ENCODE measurements at places on chromosomes 7 and 10.

DNA sequence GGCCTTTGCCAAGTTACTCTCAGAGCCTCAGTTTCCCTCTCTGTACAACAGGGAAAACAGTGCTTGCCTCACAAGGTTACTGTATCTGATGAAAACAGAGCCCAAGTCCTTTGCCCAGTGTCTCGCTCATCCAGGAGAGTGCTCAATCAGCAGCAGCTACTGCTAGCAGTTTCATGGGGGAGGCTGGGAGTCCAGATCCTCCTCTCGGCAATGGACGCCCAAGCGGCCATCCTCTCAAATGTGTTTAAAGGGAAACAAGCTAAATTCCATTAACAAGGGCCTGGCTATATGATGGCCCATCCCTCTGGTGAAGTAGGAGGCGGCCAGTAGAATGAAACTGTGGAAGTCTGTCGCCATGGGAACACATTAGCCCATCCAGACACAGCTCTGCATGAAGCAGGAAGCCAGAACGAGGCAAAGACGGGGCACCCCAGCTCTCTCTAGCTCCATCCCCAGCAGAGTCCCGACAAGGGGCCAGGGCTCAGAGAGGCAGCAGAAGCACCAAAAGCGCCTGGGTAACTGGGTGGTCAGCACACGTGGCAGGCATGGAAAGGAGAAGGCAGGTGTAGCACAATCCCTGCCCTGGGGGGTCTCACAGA, 35.2 kb downstream of the FAM53B start:
- no peak for DNase-seq

DNA sequence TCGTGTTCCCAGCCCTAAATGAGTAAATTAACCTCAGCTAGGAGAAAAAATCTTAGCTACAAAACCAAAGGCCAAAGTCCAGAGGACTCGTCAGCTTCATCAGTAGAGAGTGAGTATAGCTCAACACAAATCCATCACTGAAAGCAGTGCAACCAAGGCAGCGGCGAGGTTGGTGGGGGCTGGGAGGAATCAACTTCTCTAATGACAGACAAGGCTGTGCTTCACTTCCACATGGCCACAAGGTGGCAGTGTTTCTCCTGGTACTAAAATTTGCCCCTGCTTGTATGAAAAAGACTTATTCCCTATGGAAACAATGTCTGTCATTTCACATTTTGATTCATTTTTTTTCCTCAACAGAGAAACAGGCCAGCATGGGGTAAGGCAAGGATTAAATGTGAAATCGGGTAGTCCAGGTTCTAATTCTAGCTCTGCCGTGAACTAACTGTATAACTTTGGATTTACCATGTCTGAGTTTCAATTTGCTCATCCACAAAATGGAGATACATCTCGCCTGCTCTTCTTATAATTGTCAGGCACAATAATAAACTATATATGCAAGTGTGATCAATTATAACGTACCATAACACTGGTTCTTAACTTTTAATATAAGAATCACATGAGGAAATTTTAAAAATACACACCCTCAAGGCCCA, 39.3 kb downstream of the FAS start:
- DNase-seq, result peak; percentile 15

- DNase-seq, result no peak
Observed at GRCh38 chr10:47346581-47347302, 1.4 kb upstream of the RBP3 start.

DNA sequence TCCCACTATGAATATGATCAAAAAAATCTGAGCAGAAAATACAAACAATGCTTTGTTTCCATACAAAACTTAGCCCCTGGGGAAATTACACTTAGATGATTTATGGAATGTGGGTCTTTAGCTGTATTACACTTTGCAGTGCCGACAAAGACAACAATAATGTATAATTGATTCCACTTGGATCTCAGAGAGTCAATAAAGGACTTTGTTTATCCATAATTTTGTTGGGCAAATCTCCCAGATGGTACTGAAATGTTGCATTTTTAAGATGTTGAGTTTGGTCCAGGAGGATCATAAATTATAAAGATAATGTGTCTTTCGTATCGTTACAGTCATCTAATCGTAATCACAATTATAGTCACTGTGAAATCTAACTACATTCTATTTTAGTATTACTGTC, 66.9 kb upstream of the DOCK1 start:
- DNase-seq, result no peak

DNA sequence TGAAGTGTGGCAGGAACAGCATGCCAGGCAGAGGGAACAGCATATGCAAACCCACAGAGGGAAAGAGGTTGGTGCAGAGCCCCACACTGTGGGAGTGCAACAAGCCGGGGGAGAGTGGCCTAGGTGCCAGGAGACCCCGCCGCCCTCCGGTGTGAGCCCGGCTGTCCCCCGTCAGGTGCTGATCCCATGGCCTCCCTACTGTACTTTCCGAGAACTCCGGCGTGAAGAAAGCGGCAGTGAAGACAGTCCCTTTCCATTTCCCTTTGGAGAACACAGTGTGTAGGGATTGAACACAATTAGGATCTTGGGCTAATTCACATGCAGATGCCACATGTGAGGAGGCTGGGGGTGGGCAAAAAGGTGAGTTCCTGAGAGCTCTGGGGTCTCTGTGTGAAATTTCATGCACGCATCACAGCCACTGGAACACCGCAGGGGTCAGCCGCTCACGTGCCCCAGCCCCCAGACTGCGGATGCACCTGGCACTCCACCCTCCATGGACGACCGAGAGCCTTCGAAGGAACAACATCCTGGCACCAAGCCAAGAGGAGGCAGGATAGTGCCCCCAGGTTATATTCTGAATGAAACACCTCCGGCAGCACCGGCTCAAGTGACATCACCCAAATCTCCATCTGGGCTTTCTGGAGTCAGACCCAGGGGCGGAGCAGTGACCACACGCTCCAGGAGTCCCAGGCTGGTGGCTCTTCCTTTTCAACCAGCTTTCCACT, 82.1 kb upstream of the PPP2R2D start:
- no peak for DNase-seq

GRCh38 chr7:125136755-125137532, 207.3 kb upstream of the POT1 start:
- no peak for DNase-seq

- DNase-seq, result no peak
Observed at GRCh38 chr10:113005380-113005779, 55.3 kb downstream of the TCF7L2 start.

DNA sequence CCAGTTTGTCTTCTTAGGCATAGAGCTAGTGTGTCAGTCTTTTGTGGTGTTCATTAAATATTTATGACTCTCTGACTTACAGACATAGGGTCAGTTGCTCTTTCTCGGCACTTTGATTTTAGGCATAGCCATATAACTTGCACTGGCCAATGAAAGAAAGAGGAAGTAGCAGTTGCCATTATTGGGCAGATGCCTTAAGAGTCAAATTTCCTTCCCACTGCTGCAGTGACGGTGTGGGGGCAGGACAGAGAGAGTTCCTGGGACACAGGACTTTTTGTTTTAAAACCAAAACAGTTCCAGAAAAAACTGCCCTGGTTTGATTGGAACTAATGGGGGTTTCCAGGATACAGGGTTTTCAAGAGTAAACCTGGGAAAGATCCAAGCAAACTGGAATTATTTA, 60.2 kb upstream of the PHF14 start:
- DNase-seq, result no peak

DNA sequence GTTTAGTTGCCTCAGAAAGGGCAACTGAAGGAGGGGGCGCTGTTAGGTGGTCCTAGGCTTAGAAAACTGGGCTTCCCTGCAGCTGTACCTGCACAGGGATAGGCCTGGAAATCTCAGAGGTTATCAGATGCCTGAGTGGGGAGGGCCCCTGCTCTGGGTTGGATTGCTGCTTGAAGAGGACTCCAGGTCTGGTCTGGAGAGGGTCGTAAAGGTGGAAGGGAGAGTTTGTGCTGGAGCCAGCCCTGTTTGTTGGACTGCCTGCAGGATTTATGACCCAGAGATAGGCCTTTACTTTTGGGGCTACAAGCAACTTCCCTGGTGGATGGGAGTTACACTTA, 765.9 kb downstream of the GRID1 start:
- DNase-seq, result no peak

DNA sequence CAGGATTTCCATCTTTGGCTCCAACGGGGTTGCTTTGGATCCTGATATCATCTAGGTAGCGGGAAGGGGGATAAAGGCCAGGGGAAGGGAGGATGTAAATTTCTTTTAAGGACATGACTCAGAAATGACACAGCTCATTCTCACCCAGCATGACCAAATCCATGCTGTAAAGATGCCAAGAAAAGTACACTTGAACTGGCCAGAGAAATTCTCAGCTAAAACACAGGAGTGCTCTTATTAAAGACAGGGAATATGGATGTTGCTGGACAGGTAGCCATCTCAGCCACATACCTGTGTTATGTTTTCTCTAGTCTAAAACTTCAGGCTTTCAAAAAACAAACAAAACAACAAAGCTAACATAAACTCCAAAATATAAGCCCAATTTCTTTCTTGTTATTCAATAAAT, 68.3 kb downstream of the NAMPT start:
- DNase-seq, result no peak

DNA sequence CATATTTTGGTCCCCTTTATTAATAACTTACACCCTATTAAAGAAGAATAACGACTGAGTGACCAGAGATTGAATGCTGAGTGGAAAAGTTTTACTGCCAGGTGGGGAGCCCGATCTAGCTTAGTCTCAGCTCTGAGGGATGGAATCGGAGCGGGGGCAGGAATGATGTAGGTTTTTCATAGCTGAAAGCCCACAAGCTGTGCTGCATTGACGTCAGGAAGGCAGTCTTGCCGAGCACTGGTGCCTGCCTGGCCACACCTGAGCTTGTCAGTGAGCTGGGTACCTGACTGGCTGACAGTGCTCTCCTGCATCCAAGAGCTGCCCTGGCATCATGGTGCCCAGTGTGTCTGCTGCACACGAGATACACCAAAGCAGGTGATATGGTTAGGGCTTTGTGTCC, 34.8 kb downstream of the GRK5 start:
- no peak for DNase-seq

DNA sequence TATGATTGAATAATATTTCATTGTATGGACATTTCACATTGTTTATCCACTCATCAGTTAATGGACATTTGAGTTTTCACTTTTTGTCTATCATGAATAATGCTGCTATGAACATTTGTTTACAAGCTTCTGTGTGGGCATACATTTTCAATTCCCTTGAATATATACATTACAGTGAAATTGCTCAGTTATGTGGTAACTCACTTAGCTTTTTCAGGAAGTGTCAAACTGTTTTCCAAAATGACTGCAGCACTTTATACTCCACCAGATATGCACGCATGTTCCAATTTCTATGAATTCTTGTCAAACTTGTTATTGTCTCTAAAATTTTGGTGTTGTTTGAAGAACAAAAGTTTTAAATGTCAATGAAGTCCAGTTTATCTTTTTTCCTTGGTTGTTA, 401.2 kb downstream of the THSD7A start:
- DNase-seq, result no peak

- DNase-seq, result no peak
Observed at GRCh38 chr10:77522268-77522809, 115.3 kb downstream of the KCNMA1 start.

DNA sequence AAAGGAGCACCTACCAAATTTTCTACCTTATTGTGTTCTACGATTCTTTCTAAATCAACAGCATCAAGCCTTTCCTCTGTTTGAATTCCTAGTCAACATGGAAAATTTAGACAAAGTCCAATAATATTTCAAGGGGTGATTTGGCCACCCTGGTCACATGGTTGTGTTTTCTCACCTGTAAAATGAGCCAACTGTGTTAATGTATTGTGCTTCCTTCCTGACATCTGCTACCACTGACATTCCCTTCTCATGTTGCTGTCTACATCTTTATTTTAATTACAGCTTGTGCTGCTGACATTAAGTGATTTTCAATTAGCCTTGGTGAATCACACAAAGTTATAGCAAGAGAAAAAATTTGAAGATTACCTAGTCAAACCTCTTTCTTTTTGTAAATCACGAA, 83.0 kb upstream of the NPSR1 start:
- no peak for DNase-seq

All from CMK (cell line).